ENCODE measurements at places on chromosomes 2 and 18. TPM values are rescaled to one million over a fixed set of nuclear protein-coding genes. Genes with fewer than 3 reads are reported as not detected.

The OR6B2 gene
- not detected for total RNA-seq

The IL18RAP gene
- total RNA-seq: 2.6 TPM

The CTLA4 gene
- total RNA-seq: not detected

The NR4A2 gene
- total RNA-seq: 0.52 TPM

The VAMP8 gene
- total RNA-seq: 4.7 TPM

The KRTCAP3 gene
- total RNA-seq: not detected

The STRADB gene
- total RNA-seq: 109 TPM
